ENCODE measurements at places on chromosomes 1 and 21.

DNA sequence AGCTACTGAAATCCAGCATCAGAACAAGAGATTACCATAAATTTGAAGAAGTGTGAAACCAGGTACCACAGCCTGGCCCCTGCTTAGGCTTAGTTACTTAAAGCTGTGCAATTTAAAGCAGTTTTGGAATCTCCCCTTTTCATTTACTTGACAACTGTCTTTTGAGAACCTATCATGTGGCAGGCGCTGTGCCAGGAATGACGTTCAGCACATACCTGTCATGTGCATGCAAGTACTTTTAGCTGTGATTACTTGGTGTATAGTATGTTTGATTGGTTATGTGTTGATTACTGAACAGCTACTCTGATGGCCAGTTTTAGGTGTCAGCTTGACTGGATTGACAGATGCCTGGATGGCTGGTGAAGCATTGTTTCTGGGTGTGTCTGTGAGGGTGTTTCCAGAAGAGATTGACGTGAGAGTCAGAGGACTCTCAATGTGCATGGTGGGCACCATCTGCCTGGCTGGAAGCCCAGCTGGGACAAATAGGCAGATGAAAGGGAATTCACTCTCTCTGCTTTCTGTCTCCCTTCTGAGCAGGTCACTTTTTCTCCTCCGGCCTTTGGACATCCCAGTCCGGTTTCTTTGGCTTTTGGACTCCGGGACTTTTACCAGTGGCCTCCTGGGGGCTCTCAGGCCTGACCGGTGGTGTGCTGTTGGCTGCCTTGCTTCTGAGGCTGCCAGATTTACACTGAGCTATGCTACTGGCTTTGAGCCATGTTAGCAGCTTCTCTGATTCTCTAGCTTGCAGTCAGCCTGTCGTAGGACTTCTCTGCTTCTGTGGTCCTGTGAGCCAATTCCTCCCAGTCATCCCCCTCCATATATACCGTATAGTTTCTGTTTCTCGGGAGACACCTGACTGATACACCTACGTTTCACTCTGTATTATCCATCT is 178.0 kb downstream of the RYR2 start:
- no peak for DNase-seq

DNA sequence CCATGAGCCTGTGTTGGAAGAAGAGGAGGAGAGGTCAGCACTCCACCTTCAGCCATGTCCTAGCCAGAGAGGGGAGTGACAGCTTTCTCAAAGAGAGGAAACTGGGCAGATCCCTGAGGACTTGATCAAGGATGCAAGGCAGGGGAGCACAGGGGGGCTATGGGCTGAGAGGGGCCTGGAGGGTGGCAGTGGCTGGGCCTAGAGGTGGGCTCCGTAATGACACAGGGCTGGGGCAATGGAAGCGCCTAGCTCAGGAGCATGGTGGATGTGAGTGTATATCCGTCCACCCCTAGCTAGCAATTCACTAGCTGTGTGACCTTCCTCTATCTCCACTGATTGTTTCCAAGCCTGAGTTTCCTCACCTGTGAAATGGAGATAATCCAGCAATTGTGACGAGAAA is 32.6 kb downstream of the NEK2 start:
- DNase-seq: no peak

- no peak for DNase-seq
Measured at GRCh38 chr1:199226163-199226562, 587.3 kb downstream of the PTPRC start.

GRCh38 chr1:87126886-87127505 is 201.7 kb upstream of the LMO4 start:
- DNase-seq: no peak

- peak; percentile 36 for DNase-seq
Measured at GRCh38 chr21:42248783-42249597, 30.1 kb downstream of the ABCG1 start.

DNA sequence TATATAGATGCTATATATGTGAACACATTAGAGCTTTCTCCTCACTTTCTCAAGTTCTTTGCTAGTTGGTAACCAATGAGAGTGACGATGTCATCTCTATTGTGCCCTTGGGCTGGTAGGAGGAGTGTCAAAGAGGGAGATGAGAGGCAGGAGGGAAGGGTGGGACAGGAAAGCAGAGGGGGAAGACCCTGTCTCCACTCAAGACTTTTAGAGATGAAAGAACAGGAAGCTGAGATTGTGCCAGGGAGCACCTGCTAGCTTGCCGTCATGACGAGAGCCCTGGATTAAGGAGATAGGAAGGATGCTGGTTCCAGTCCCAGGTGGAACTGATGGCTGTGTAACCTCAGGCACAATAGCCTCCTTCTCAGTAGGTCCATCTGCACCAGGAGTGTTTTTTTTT is 16.7 kb downstream of the CNR2 start:
- no peak for DNase-seq

GRCh38 chr1:87370544-87370943 is 41.9 kb downstream of the LMO4 start:
- no peak for DNase-seq

- DNase-seq: no peak
Measured at GRCh38 chr1:70360321-70360720, 5.8 kb upstream of the ANKRD13C start.

DNA sequence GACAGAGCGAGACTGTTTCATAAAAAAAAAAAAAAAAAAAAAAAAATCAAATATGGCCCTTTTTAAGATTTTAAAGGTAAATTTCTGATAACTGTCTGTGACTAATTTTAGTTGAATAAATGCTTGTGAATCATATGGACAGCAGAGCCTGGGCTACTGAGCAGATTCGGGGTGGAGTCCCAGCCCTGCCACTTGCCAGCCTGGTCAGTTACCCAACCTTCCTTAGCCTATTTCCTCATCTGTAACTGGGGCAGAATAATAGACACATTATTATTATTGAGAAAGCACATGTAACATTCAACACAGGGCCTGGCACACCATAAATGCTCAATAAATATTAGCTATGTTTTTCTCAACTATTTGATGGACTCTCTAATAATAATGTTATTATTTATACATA is 11.2 kb upstream of the H3-3A start:
- DNase-seq: no peak

DNA sequence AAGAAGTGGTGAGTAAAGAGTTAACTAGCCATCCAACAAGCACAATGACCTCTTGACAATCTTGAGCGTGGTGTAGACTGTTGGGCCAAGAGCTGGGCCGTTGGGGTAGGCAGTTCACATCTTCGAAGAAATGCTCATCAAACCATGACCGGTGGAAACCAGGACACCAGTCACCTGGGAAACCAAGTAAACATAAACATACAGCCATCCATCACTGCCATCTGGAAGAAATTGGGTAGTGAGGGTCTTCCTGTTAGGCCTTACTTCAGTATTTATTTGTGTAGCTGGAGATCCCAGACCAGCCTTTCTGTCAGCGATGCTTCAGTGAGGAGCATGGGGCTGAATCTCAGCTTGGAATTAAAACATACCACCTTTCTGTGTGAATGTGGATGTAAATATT is 108.1 kb upstream of the HAO2 start:
- no peak for DNase-seq

DNA sequence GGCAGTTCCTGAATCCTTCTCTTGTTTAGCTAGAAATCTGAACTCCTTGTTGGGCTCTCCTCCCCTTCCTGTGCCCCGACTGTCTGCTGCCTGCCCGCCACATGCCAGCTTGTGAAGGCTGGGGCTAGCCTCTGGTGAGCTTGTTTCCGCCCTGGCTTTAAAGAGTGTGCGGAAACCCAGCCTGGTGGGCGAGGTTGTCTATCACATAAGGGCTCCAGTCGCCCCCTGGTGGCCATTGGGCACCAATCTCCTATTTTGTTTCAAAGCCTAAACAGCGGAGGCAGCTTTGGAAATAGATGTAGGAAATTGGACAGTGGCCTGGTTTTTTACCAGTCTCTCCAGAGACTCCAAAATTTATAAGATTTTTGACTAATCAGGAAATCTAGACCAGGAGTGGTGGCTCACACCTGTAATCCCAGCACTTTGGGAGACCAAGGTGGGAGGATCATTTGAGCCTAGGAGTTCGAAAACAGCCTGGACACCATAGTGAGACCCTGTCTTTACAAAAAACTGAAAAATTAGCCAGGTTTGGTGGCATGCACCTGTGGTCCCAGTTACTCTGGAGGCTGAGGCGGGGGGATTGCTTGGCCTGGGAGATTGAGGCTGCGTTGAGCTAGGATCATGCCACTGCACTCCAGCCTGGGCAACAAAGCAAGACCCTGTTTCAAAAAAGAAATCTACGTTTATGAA is 9.8 kb downstream of the ATP8B2 start:
- DNase-seq: peak; percentile 94

GRCh38 chr1:226766565-226766964 is 27.5 kb upstream of the ITPKB start:
- no peak for DNase-seq

DNA sequence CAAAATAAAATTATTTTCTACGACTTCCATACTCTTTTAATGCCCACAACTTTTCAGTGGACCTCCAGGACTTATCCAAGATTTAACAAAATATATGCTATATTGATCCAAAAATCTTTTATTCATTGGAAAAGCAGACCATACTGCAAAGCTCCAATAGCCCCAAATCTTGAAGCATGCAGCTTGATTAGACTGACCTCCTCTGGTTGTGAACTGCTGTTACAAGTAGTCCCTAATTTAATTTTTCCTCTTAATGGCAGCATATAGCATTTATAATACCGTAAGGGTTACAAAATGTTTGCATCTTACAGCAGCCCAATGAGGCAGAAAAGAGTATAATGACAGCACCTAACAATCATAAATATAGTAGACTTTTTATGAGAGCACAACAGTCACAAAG is 49.8 kb downstream of the TPR start:
- DNase-seq: no peak

DNA sequence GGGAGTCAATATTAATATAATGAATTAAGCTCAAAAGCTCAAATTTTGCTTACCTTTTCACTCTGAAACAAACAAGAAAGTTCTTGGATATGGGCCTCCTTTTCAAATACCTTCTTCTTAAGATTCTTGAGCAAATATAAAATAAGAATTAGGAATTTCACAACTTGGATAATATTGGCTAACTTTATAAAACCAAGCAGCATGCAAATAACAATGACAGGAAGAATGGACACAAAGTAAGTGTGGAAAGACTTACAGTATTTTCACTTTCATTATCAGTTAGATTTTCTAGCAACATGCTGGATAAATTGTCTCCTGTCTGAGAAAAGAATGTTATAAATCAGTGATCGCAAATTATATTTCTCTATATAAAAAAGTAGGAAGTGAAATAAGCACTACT is 13.2 kb downstream of the ODF2L start:
- no peak for DNase-seq

DNA sequence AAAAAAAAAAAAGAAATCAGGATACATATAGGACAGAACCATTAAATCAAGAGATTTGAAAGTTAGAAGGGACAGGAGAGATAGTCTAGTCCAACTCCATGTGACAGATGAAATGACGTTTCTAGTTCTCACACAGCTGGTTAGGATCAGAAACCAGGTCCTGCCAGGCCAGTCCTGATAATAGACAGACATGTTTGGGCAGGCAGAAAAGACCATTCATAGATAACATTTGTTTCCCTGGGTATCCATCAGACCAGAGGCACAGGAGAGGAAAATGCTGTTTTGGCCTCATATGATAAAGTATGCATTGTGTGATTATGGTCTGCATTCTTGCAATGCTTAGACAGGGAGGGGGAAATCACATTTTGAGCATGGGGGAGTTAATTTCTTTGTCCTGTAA is 29.3 kb downstream of the ZBTB8B start:
- DNase-seq: no peak

DNA sequence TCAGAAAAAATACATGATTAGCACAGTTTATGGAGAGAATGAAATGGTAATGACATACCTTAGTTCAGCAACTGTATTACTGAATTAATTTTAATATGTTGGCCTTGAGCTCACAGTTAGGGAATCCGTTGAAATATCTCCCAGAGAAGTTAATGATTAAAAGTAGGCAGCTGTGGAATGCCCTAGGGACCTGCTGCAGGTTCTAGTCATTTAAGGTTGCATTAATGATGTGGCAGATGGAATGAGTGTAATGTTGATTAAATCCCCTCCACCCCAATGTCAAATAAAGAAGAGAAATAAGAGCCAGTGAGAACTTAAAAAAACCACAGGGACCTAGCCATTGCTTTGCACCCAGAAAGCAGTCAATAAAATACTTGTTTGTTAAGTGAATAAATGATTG is 40.3 kb upstream of the TRIM45 start:
- no peak for DNase-seq

DNA sequence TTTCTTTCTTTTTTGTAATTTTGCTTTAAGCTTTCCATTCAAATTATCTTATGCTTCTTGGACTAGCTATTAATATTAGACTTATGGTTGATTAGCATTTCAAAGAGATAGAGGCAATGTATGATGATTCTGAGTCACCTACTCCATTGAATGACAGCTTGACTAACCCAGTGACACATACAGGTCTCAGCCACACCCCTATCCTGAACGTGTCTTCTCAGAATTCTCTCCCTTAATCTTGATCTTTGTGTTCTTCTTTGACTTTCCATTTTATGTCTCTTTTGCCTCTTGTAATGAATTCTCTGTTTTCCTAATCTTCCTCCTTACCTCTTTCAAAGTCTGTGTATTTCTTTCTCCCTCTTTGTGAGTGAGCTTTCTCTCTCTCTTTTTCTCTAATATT is 241.1 kb downstream of the PDE4B start:
- no peak for DNase-seq

Measured in lower lobe of right lung (tissue), 2 donors.